DND-41 (cell line): ENCODE measurements at places on chromosomes 13 and 19.

- DNase-seq = no peak
Measured at GRCh38 chr13:59276436-59276835, 887.3 kb downstream of the DIAPH3 start.

- no peak for DNase-seq
Measured at GRCh38 chr19:35299523-35300338, 7.8 kb downstream of the MAG start.

DNA sequence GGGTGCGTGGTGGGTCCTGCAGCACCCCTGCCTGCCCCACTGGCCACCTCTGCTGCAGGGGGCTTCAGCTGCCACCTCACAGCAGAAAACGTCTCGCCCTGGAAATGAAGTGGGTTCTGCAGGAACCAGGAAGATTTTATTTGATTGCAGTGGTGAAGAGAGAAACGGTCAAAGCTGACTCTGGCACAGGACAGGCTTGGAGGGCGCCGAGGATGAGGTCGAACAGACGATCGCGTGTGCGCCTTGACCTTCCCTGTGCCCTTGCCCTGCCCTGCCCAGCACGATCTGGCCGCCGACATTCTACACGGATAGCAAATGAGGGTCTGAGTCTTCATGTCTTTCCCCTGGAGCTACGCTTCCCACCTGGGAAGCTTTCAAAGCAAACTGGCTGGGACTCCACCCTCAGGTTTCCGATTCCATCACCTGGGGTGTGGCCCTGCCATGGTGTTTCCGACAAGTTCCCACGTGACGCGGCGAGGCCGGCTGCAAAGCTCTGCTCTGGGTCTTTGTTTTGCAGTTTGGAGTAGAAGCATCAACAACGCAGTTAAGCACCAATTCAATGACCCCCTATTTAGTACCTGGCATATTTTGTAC is 50.3 kb upstream of the TUBGCP3 start:
- no peak for DNase-seq

- no peak for DNase-seq
Measured at GRCh38 chr19:29006057-29006735, 206.8 kb downstream of the UQCRFS1 start.

GRCh38 chr13:76955193-76955592 is 6.9 kb downstream of the ACOD1 start:
- DNase-seq = no peak

- no peak for DNase-seq
Measured at GRCh38 chr13:92255526-92255925, 857.1 kb downstream of the GPC5 start.

DNA sequence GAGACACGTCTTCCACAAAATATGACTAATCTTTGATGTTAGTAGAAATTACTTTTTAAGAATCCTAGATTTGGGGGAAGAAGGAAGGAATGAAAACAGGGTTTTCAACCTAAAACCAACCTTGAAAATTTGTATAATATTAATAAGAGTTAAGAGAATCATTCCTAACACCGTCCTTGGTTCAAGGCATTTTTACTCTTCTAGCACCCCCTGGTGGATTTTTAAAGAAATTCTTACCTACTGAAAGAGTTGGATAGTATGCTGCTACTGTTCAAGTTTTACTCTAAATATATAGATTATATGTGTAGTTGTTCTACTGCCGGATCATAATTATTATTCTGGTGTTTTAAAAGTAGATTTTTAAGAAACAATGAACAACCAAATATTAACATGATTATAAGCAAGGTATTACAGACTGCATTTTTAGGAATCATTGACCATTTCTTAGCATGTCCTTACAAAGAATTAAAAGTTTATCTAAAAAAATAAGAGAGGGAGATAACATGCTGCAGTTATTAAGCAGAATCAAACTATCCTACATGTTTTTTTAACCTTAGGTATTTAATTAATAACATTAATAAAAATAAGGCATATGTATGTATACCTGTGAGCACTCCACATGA is 7.4 kb upstream of the SLITRK6 start:
- no peak for DNase-seq

GRCh38 chr13:73943965-73944233 is 190.3 kb downstream of the KLF12 start:
- no peak for DNase-seq
